ENCODE measurements at places on chromosomes 7 and 10. TPM values are rescaled to one million over a fixed set of nuclear protein-coding genes. Genes with fewer than 3 reads are reported as not detected.

The ADAM12 gene
- total RNA-seq = 0.09 TPM

The MYPN gene
- not detected for total RNA-seq

The HOXA6 gene
- total RNA-seq = not detected

The UCMA gene
- total RNA-seq = not detected

The SPAM1 gene
- total RNA-seq = not detected
